ENCODE measurements at places on chromosomes 13 and 19.

DNA sequence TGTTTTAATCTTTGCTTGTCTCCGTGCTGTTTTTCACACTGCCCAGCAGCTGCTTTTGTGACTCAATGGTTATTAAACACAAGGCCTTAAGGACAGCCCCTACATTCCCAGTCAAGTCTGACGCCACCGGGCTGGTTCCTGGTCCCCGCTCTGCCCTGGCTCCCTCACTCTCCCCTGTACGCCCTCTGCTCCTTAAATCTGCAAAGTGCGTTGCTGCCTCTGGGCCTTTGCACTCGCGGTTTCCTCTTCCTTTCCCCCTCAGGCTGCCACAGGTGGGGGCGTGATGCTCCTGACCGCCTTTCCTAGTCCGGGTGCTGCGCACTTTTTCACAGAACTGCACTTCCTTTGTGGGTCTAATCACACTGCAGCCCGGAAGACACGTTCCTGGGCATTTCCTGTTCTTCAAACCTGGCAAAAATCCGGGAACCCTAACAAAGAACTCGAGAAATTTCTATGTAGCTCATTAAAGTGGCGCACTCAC lies 25.6 kb downstream of the NOSIP start:
- no peak for DNase-seq

DNA sequence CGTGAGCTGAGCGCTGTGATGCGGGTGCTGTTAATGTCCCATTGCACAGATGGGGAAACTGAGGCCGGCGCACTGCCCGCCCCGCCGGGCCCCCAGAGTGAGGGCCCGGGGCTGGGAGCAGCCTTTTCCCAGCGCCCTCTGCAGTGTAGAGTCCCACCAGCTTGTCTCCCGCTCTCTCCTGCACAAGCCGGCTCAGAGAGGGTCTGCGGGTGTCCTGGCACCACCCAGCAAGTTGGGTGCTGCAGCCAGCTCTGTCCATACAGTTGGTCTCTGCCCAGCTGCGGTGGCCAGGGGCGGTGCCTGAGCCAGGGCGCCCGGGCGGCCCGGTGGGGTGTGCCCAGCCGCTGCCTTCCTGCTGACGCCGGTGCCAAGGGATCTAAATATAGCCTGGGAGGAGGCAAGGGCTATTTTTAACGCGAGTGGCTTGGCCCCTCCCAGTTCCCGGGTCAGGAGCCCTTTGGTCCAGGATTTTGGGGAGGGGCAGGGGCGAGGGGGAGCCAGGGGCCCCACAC lies 19.3 kb downstream of the GADD45B start:
- no peak for DNase-seq

- DNase-seq, result no peak
These were observed 30.2 kb downstream of the RXFP2 start for GRCh38 chr13:31769575-31769974.

- no peak for DNase-seq
These were observed 23.1 kb upstream of the SACS start for GRCh38 chr13:23456437-23457210.

DNA sequence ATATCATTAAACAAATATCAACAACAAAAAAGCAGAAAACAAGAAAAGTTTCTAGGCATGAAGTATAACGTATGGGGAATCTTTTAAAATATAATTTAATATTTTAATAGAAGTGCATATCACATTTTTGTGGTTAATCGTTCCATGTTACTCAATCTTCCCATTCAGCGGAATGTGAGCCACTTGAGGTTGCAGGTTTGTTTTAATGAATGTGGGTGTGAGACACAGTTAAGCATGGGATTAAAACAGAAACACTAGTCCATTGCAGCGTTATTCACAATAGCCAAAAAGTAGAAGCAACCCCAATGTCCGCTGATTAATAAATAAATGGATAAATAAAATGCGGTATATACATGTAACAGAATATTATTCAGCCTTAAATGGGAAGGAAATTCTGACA lies 146.0 kb downstream of the NDFIP2 start:
- no peak for DNase-seq

- DNase-seq, result no peak
These were observed 121.8 kb downstream of the KCTD12 start for GRCh38 chr13:76764429-76764828.

- no peak for DNase-seq
These were observed at the start of gene VSTM1 for GRCh38 chr19:54063350-54064116. Gene VSTM1 (minus strand): TSS chr19:54063897. CDS start chr19:54063777, 120 bp downstream.

- no peak for DNase-seq
These were observed 50.8 kb upstream of the PCDH8 start for GRCh38 chr13:52899206-52899605.

DNA sequence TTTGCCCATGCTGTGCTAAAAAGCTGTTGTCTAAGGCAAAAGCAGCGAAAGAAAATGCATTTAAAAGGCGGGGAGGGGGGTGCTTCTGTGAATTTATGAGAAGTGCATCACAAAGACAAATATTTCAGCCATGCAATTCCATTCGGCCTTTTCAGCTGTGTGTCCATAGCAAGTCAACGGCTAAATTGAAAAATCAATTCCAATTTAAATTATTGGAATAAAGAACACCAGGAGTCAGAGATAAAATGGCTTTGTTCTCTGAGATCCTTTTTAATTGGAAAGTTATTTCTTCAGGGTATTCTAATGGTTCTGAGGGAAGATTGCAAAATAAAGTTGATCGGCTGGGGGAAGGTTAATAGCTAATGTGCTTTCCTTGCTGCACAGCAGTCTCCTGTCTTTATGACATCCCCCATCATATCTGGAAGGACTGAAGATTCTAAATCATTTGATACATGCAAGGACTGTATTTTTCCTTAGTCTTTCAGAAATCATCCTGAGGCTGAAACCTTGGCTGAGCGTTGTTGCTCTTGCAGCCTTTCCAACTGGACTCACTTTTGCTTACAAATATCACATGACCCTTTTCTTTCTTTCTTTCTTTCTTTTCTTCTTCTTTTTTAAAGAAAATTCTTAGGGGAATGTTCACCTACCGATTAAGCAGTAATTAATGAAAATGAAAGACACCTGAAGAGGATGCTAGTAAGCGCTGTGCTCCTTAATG lies 647.1 kb downstream of the DACH1 start:
- DNase-seq, result no peak

GRCh38 chr13:110302997-110303396 lies 4.0 kb downstream of the COL4A1 start:
- no peak for DNase-seq

- DNase-seq, result peak; percentile 79
These were observed 539 bp upstream of the ZNF667 start for GRCh38 chr19:56477429-56478338.

DNA sequence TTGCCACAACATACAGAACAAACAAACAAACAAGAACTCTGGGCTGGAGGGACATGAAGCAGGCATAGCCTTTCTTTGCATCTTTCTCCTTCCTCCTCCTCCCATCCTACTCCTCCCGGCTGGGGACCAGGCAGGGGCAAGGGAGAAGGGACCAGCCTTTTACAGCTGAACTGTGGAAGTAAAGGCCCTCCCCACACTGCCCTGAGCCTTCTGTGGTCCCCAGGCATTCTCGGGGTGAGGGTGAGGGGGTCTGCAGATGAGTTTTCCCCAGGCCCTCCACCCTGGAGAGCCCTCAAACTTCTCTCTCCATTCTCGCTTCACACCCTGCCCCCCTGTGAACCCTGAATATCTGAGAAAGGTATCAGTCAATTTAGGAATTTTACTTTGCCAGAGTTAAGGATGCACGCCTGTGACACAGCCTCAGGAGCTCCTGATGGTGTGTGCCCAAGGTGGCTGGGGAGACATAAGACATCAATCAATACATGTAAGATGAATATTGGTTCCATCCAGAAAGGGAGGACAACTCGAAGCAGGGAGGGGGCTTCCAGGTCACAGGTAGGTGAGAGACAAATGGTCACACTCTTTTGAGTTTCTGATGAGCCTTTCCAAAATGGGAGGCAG lies 170.9 kb downstream of the COL4A1 start:
- no peak for DNase-seq

- peak; percentile 3 for DNase-seq
These were observed 17.5 kb upstream of the FLT3 start for GRCh38 chr13:28117689-28118377.

DNA sequence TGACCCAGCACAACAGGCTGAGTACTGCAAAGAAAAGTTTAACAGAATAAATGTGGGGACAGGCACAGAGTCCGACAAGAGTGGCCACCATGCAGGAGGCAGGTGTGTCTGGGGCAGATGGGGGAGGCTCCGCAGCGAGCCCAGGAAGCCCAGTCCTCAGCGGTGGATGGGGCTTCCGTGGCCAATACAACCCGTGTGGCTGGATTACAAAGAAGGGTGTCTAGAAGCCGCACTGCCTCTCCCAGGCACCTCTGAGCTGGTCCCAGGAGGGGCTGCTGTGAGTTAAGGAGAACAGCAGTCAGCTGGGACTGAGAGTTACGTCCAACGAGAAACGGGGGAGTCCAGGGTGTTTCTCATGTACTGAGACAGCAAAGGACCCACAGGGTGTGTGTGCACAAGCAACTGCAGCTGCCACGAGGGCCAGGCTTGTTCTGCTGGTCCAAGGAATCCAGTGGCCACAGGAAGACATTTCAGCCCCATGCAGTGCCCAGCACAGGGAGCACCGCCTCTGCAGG lies 70.2 kb downstream of the SPACA7 start:
- DNase-seq, result no peak

Data from NCI-H1092 (cell line).